Hematopoietic multipotent progenitor cell treated with erythropoietin and hydrocortisone succinate and interleukin-3 and kit ligand, for 8 days (in vitro differentiated cells): ENCODE measurements at places on chromosomes 4 and X.
A peak's percentile ranks its signal among the peaks of the same experiment; 100 is the strongest.

DNA sequence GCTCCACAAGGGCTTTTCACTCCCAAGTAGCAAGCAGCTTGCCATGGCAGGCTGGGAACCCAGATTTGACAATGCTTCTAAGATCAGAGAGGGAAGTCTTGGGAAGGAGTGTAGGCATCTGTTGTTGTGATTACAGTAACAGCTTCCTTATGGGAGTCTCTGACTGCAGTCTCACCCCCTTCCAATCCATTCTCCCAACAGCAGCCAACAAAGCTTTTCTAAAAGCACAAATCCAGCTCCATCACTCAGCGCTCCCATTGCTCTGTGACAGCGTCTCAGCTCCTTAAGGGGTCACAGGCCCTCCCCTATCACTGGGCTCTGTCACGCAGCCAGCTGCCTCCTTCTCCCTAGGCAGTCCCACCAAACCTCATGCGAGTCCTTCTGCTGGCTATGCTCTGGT, 7.1 kb downstream of the IGFBP7 start:
- no peak for DNase-seq

GRCh38 chr4:930827-931193, 1.3 kb downstream of the GAK start:
- DNase-seq: peak; percentile 1

DNA sequence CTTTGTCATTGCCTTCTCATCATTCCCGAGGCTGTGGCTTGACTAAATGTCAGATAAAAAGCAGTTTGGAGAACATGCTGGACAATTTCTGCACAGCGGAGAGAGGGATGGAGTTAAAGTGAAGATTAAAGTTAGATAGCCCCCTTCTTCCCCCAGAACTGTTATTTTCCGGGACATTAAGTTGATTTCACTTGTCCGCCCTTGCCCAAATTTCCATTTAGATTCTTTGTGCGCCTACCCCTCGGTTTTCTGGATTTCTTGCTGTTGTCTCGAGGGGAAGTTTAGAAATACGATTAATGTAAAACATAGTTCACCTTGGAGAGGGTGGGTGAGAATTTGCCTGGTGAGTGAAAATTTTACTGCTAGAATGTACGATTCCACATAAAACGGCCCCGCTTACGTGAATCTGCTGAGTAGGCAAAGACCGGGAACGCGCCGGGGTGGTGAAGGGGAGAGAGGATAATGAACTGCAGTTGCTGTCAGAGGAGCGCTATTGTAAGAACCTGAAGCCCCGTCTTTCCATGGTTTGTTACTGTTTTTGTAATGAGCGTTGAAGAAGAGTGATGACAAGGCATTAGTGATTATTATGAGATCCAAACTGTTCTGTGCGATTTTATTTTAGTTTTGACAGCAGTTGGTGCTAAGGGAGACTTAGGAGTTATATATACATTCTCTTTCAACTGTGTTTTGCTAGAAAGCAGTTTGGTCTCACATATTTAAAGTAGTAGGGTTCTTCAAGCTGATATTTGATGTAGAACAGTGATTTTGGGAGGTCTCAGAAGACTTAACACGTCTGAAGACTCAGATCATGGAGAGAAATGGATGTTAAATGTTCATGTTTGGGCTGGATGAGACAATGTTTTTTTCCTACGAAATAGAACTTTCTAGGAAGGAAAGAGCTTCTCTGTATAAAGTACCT, 73.0 kb downstream of the AFF1 start:
- DNase-seq: peak; percentile 58

GRCh38 chrX:133380711-133381619, 34.3 kb downstream of the GPC4 start:
- DNase-seq: no peak

- DNase-seq: no peak
Measured at GRCh38 chrX:73877687-73878086, 314.7 kb downstream of the CHIC1 start.

GRCh38 chrX:905848-906566, 275.4 kb downstream of the SHOX start:
- DNase-seq: no peak

GRCh38 chrX:115892787-115893671, 277.5 kb upstream of the AGTR2 start:
- DNase-seq: no peak

DNA sequence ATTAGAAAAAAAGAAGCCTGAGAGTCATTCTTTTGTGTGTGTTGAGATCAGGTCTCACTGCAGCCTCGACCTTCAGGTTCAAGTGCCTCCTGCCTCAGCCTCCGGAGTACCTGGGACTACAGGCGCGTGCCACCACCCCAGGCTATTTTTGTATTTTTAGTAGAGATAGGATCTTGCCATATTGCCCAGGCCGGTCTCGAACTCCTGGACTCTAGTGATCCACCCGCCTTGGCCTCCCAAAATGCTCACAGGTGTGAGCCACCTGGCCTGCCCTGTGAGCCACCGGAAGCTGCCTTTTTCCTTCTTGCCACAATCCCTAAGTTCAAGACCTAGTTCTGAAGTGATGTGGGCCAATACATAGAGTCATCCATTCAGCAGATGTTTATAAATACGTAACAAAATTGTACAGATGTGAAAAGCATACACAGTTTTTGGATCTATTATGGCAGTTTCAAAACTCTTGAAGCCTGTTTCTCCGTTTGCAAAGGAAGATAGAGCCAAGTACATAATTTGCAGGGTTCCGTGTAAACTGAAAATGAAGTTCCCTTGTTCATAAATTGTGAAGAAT, 536 bp upstream of the CTSO start:
- DNase-seq: no peak

- no peak for DNase-seq
Measured at GRCh38 chrX:104118765-104119164, 6.4 kb downstream of the ZCCHC18 start.

DNA sequence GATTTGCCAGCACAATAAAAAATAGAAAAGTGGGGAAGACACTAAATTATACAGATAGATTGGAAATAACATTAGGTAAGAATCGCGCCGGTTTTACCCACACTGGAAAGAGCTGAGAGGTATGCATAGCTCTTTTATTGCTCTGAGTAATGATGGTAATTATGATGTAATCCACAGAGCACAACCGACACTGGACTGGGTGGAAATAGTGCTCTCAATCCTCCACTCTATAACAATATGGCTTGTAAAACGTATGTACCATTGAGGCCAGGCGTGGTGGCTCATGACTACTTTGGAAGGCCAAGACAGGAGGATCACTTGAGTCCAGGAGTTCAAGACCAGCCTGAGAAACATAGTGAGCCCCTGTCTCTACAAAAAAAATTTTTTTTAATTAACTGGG, 104.3 kb upstream of the RAPGEF2 start:
- DNase-seq: no peak

DNA sequence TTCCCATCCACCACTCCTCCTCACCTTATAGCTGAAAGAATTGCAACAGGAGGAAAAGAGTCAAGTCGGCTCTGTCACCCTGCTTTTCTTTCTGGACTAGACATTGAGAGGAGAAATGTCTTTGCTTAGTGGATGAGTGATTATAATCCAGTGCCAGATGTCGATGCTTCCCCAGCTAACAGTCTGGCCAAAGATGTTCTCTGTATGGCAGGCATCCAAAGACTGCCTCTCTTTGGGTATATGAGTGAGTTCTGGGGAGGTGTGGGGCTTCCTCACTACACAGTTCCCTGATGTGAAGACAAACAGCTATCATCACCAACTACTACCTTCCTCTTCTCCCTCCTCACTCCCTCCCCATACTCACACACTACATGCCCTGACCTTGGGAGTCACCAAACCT, 90.9 kb downstream of the COMMD8 start:
- no peak for DNase-seq

DNA sequence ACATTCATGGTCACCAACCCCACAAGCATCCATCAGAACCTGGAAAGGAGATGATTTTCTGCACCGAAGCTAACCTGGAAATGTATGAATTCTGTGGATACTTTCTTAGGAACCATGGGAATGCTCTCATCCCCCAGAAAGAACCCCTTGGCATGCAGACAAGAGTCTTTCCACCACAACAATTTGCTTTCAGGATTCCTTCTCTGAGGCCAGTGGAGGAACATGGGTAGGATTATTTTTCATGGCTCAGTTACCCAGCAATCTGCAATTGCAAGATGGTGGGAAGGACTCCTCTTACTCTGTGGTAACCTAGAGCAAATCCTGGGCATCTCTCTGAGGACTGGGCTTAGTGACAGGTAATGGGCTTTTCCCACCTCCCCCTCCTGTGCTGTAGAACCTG, 131.9 kb upstream of the MSX1 start:
- no peak for DNase-seq

DNA sequence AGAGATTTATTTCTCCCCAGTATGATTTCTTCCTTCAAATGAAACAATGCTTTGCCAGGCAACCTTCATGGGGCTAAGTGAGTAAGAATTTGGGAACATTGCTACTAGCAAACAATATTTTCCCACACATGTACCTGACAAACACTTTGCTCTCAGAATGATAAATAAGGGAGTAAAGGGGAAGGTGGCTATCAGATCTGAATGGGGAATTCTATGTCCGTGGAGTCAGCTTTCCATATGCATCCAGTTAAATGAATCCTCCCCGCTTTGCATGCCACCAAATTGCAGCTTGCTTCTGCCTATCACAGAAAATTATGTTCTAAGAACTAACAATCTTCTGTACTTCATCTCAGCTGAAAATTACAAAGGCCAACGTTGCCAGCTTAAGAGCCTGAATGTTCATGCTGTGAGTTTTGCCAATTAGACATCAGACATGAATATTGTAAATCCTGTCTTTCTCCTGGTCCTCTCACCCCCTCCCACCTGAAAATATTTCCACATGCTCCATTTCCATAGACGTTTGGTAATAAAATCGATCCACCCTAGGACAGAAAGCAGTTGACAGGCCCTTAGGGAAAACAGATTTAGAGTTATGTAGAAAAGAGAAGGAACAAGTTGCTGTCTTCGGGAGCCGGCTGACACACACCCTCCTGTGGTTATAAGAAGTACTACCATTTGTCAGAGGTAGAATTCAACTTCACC, 6.3 kb downstream of the MEPE start:
- DNase-seq: peak; percentile 28

- no peak for DNase-seq
Measured at GRCh38 chrX:24372021-24372763, 11.8 kb downstream of the SUPT20HL1 start.

- DNase-seq: no peak
Measured at GRCh38 chrX:44082829-44083228, 109.6 kb upstream of the NDP start.

DNA sequence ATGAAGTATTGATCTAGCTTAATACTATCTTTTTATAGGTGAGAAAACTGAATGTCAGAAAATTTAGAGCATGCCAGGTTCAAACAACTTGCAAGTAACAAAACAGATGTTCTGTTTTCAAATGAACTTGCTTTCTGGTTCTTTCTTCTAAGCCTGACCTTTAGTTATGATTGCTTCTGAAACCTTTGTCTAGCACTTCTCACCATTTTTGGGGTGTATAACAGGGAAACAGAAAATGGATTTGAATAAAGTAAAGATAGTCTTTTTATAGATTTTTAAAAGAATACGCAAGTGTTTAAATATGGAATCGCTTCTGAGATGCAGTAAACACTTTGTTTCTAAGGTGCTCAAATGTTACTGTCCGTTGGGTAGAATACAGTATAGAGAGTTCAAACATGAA, 687.2 kb upstream of the CPEB2 start:
- DNase-seq: no peak

GRCh38 chr4:17164666-17165065, 266.2 kb upstream of the LDB2 start:
- no peak for DNase-seq

DNA sequence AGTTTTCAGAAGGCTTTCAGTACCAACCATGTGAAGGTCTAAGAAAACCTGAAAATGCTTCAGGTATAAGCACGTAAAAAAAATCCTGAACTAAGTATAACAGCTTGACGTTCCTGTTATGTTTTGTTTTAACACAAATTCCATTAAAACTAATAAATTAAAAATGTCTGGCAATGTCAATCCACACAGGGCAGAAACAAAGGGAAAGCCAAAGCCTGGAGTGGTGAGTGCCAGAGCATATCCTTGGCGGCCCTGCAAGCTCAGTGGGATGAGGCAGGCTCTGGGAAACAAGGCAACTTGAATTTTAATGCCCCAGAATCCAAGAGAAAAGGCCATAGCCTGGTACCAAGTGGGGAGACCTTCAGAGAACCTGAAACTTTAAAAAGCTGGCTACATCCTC, 78.2 kb downstream of the EPHA5 start:
- no peak for DNase-seq

DNA sequence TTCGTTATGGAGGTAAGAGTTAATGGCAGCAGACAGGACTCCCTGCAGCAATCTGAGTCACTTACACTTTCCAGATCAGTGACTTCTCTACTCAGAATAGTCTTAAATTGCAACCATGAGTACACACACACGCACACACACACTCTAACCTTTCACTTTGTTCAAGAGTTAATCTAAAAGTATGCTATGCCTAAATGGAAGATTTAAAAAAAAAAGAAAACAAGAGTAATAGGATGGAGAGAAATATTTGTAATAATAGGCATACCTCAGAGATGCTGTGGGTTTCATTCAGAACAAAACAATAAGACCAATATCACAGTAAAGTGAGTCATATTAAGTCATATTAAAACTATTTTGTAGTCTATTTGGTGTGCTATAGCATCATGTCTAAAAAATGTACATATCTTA, 969.1 kb upstream of the PCDH10 start:
- no peak for DNase-seq

- DNase-seq: no peak
Measured at GRCh38 chr4:168200685-168201084, 108.3 kb downstream of the ANXA10 start.

GRCh38 chrX:20433388-20433775, 166.7 kb upstream of the RPS6KA3 start:
- DNase-seq: no peak

- no peak for DNase-seq
Measured at GRCh38 chr4:52241916-52242315, 190.8 kb downstream of the SPATA18 start.

DNA sequence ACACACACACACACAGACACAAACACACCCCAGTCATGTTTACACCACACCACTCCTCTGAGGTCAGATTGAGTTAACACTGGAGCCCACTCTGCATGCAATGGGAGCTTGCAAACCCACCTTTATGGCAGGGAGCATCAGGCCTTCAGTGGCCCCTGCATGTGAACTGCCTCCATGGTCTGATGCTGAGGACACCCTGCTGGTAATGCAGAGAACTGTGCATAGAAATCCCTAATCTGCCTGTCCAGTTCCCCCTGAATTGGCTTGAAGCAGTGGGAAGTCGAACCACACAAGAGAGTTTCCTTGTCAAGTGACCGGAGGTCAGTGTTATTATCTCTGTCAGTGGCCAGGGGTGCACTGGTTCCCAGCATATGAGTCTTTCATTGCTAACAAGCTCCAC, 59.8 kb downstream of the ANOS1 start:
- no peak for DNase-seq

- DNase-seq: no peak
Measured at GRCh38 chr4:1640190-1640589, 43.9 kb downstream of the FAM53A start.

GRCh38 chr4:68570122-68570507, 6.0 kb downstream of the UGT2B17 start:
- no peak for DNase-seq

- DNase-seq: no peak
Measured at GRCh38 chr4:82578935-82579334, 17.1 kb upstream of the TMEM150C start.
